H4 (cell line): ENCODE measurements at places on chromosomes 12 and 14. TPM values are rescaled to one million over a fixed set of nuclear protein-coding genes. Genes with fewer than 3 reads are reported as not detected.

DNA sequence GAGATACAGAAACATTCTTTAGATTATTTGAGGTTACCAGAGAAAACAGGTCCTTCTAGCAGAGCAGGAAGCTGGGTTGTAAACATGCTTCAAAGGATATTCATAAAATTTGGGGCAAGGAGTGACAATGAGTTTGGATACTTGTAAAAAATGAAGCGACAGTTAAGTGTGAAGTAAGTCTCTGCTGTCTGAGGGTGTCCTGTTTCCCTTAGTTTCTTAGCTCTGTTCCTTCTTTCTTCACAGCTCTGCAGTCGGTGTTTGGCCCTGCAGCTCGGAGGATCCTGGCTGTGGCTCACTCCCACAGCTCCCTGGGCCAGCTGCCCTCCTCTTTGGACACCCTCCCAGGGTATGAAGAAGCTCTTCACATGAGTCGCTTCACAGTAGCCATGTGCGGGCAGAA is 10.8 kb downstream of the TMEM52B start:
- no peak for DNase-seq

RNASE7 gene
- not detected in 2 replicates for total RNA-seq

RTL1 gene
- total RNA-seq, result 0.58 TPM in 1 of 2 replicates, not detected in the other

GRCh38 chr12:110307372-110307771 is 26.3 kb downstream of the ATP2A2 start:
- DNase-seq, result no peak

GALNT9 gene
- total RNA-seq, result 1.2 and 1.7 TPM in 2 replicates

DNA sequence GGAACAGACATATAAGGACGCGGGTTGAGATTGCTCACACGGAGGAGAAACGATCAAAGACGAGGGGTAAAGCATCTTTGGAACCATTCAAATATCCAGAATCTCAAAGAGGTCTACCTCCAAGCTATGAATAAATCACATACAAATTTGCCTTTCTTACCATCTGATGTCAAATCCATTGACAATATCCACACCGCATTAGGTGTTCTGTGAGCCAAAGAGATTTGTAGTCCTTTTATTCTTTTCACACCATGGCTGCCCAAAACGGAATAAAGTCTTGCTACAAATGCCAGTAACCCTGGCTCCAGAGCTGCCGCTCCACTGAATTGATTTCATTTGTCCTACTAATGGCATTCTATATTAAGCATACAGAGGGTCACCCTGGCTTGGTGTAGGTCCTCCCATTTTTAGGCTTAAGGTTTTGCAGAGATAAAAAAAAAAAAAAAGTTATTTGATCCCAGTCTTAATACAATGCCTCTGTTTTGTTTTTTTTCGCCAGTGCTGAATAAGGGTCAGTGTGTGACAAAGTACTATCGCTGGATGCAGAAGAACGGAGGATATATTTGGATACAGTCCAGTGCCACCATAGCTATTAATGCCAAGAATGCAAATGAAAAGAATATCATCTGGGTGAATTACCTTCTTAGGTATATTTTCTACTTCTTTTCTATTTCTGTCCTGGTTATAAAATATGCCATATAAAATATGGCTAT is 157.3 kb downstream of the EGLN3 start:
- DNase-seq, result no peak

GRCh38 chr12:128639089-128639488 is 184.7 kb downstream of the SLC15A4 start:
- no peak for DNase-seq

INHBC gene
- not detected in 2 replicates for total RNA-seq

CCDC184 gene
- total RNA-seq, result 0.70 and 1.2 TPM in 2 replicates

- no peak for DNase-seq
Measured at GRCh38 chr12:77315407-77315806, 250.0 kb upstream of the E2F7 start.

KRT78 gene
- total RNA-seq, result not detected in 2 replicates

RERG gene
- total RNA-seq, result 0.14 and 0.25 TPM in 2 replicates

- DNase-seq, result no peak
Measured at GRCh38 chr12:113425960-113426453, 3.8 kb downstream of the SDSL start.

GRCh38 chr14:94423453-94424056 is 29.0 kb downstream of the SERPINA11 start:
- peak; percentile 60 for DNase-seq

AHNAK2 gene
- total RNA-seq, result 4.4 and 5.2 TPM in 2 replicates

DNA sequence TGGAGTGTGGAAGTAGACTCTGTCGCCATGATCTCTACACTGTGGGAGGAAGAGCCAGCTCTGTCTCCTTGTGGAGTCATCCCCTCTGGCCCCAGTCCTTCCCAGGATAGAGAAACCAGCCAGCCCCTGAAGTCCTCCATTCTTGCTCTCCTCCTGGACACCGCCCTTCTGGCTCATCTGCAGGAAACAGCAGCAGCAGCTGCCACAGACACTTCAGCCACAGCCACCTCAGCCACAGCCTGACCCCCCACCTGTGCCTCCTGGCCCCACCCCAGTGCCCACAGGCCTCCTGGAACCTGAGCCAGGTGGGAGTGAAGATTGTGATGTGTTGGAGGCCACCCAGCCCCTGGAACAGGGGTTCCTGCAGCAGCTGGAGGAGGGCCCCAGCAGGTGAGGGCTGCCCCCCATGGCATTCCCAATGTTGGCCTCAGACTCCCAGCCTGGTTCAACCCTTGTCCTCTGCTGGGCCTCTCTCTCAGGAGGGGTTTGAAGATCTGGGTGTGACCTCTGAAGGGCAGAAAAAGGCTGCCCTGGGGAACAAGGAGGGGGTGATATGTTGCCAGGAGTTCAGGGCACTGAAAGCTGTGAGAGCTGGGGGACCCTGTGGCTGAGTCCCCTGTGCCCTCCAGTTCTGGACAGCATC is 10.5 kb downstream of the PRPF40B start:
- DNase-seq, result no peak

DNA sequence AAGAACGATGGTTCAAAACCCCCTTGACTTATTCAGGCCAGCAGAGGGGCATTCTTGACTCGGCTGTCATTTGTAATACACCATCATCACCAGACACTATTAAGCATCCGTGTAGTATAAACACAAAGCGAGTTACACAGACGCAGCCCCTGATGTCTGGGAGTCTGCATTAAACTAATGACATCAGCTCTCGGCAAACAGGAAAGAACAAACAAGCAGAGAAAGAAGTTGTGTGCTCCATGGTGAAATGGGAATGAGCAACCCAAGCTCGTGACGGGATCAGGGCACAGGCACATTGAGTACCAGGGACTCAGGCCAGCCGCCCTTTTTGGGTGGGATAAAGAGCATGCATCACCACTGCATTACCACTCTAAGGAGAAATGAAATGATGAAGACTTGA is 460.1 kb downstream of the MED13L start:
- no peak for DNase-seq

DNA sequence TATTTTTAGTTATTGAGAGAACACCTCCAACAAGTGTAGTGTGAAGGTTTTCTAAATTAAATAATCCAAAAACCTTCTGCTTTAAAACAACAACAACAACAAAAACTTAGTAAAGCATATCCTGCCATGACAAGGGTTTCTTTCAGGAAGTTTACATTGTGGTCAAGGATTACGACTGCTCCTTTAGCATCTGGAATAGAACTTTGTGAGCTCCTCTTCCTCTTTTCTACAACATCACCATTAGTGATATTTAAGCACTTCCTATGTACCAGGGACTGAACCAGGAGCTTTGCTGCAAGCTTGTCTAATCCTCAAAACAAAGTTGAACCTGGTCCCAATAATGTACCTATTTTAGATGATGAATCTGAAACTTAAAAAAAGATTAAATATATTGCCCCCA is 315.4 kb upstream of the KITLG start:
- peak; percentile 42 for DNase-seq

DNA sequence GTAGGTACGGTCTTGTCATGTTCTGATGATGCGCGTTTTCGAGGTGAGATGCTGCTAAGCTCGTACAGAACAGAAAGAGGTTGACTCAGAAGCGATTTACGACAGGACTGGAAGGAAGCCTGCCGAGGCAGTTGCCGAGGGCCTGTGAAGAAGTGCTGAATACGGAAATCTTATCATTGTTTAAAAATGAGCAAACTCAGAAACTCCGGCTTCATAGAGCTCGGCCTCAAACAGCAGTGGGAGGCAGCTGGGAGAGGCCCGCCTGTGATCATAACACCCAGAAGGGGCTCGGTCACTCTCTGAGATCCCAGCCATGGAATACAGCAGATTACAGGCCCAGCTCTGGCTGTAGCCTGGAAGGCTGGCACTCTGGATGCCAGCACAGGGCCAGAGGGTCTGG is 87.4 kb downstream of the CPSF2 start:
- DNase-seq, result no peak

DNA sequence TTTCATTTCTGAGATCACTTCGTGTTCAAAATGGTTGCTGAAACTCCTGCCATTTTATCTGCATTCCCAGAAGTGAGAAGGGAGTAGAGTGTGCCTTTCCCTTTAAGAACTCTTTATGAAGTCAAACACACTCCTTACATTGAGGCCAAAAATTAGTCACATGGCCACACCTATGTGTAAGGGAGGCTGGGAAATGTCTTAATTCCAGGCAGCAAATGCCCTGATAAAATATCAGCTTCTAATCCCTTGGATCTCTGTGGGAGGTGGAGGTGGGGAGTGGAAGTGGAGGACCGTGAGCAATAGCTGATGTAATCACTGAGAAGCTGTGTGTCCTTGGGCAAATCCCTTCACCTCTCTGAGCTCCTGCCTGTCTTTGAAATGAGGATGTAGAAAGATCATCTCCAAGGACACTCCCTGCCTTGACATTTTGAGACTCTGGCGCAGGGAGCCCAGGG is 22.7 kb upstream of the ANKRD9 start:
- no peak for DNase-seq

DNA sequence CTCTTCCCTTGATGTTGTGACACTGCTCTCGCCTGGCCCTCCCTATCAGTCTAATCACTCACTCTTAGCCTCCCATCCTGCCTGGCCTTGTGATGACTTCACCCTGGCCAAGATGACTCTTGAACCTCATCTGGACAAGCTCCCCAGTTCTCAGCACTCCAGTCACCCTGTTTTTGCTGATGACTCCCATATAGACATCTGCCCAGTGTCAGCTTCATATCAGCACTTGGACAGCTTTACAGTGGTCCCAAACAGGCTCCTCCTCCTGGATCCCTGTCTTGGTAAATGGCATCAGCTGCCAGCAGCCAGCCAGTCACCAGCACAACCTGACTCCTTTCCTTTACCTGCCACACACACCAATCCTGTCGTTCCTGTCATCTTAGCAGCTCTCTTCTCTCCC is 104.2 kb downstream of the POLR3B start:
- DNase-seq, result no peak

MANSC1 gene
- 0.39 and 0.52 TPM in 2 replicates for total RNA-seq

- no peak for DNase-seq
Measured at GRCh38 chr12:132392389-132393244, 63.2 kb upstream of the GALNT9 start.

DNA sequence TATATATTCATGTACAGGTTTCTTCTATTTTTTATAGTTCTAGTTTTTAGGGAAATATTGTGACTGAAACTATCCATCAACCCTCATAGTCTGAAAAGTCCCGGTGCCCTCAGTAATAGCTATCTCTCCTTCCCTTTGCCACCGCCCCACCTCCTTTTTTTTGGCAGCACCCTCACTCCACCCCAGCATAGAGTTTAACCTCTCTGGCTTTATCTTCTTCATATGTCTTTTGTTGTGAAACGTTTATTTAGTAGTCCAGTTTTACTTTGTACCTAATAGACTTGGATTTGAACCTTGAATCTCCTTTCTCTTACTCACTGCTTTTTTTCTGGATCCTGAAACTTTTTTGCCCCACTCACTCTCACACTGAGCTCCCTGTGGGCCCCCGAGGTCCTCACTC is 109.5 kb downstream of the BBS10 start:
- no peak for DNase-seq

LRRC10 gene
- total RNA-seq, result not detected in 2 replicates

DNA sequence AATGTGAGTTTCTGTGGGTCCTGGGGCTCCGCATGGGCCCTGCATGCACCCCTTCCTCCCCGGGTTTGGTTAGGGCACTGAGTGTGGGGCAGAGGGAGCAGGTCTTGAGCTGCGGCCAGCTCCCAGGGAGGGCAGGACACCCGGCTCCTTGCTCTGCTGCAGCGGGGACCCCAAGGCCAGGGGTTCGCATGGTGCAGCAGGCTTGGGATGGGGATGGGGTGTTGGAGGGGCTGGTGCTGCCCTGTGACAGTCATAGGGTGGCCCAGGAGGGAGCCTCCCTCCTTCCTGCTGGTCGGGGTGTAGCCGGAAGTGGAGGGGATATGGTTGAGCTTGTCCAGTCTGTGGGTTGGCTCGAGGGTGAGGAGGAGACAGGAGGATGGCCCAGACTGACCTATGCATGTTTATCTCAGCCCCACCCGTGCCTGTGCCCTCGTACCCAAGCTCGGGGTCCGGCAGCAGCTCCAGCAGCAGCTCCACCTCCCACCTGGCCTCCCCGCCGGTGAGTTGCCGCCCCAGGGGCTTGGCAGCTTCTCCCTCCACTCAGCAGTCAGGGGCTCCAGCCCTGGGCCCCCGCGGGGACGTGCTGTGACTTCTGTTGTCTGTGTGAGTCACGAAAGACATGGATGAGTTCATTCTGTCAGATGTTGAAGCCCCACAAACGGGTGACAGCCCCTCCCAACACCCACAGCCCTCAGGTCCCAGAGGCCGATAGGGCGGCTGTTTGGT is 16.0 kb downstream of the ULK1 start:
- DNase-seq, result no peak

GRCh38 chr12:114415525-114415868 is 9.6 kb upstream of the TBX5 start:
- DNase-seq, result no peak

- DNase-seq, result no peak
Measured at GRCh38 chr14:99812096-99812750, 19.0 kb downstream of the EML1 start.

DNA sequence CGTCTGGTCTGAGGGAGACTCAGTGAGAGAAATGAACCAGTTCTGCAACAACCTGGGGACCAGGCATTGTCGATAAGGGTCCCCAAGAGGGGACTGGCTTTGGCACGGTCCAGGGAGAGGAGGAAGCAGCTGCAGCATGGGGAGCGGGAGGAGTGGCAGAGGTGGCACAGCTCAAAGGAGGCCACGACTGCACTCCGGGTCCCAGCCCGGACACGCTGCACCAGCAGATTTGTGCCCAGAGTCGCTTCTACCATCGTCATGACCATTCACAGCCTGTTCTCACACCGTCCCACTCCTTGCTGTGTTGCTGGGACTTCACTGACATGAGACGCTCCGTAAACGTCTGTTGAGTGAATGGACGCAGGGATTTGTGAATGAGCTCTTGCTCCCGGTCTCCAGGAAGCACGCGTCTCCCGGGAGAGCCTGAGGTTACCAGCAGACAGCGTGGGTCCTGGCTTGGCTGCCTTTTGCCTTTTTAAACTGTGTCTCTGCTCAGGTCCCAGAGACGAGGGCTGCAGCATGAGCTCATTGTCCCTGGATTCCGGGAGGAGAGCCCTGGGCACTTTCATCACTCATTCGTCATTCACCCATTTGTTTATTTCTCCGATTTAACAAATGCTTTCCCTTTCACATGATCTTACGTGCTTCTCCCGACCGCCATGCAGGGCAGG is 137.0 kb downstream of the PIWIL1 start:
- no peak for DNase-seq
